Head of caudate nucleus (tissue), 42 donors: ENCODE measurements at places on chromosomes 6 and 20.
A peak's percentile ranks its signal among the peaks of the same experiment; 100 is the strongest.

GRCh38 chr20:46992640-46993035, 98.0 kb downstream of the EYA2 start:
- no peak for DNase-seq

DNA sequence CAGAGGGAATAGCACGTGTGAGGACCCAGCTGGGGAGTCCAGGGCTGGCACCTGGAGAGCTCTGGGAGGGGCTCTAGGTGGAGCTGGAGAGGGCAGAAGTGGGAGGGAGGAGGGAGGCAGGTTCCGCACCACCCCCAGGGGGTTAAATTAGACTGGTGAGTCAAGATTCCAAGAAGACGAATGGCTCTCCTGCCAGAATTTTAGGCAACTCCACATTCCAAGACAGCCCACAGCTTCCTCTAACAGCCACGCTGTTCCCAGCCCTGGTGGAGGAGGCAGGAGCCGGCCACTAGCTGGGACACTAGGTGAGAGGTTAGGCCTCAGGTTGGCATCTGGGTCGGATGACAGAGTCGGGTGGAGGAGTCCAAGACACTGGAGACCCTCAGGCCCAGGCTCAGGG, 60.2 kb downstream of the TFAP2C start:
- DNase-seq: no peak

DNA sequence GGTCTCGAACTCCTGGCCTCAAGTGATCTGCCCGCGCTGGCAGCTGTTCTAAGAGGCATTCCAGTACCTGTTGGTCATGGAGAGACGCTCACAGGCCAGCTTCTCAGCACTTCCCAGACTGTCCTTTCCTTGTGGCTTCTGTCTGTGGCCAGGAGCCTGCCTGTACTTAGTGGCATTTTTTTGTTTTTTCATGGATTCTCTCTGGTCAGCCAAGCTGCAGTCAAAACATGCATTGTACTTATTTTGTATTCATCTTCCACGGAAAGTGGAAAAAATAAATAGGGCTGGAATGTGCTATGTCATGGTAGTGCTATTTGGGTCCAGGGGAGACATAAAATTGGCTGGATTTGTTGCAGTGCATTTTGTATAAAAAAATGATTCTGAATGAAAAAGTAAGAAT, 29.1 kb downstream of the ZDHHC14 start:
- no peak for DNase-seq

GRCh38 chr6:155130161-155130853, 133.5 kb upstream of the CLDN20 start:
- no peak for DNase-seq

DNA sequence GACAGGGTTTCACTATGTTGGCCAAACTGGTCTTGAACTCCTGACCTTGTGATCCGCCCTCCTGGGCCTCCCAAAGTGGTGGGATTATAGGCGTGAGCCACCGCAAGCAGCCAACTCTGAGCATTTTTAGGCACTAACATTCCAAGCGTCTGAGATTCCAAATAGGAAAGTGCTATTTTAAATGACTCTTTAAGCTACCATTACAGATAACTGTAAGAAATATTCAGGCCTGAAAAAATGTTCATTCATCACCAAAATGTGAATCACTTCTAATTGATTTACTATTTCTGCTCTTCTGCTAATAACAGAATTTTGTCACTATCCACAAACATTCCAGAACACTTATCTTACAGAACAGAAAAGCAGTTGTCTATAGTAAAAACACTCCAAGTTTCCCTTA, 106.5 kb downstream of the BACH2 start:
- DNase-seq: no peak

GRCh38 chr6:146990821-146991798, 213.1 kb upstream of the STXBP5 start:
- peak; percentile 12 for DNase-seq

DNA sequence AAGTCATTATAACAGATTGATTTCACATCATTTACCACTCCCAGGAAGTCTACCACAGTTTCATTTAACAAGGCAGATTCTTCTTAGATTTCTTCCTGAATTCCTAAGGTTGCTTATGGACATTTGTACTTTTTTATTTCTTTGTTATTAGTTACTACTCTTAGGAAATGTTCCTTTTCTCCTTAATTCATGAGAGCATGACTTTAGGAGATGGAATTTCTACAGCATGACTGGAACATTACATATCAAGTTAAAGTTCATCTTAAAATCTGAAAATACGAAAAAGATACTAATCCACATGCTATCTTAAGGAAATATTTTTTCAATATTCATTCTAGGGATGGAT, 22.3 kb downstream of the CNKSR3 start:
- no peak for DNase-seq

DNA sequence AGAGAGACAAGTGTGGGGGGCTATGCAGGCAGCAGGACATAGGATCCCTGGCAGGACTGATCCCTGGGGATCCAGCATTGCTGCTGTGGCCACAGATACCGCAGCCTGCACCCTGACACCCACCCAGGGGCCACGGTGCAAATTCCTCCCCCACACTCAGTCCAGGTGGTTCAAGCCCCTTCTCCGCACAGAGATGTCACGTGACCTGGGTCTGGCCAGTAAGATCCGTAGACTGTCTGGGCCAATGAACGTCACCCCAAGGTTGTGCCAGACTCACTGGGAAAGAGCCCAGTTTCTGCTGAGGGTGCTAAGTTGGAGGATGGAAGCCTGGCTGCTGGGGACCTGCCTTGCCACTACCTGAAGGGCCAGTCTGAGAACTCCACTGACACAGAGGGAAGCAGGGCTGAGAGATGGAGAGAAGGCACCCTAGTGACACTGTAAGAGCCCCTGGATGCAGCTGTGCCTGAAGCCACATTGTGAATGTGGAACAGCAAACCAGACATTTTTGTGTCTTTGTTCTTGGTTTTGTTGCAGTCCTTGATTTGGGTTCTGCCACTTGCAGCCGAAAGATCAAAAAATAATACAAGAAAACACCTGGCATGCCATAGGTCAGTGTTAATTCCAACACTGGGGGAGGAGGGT, 228.6 kb downstream of the PREX1 start:
- no peak for DNase-seq

- no peak for DNase-seq
Measured at GRCh38 chr20:42949950-42950349, 239.8 kb downstream of the PTPRT start.
